ENCODE measurements at places on chromosomes 1 and 21.
A peak's percentile ranks its signal among the peaks of the same experiment; 100 is the strongest.

DNA sequence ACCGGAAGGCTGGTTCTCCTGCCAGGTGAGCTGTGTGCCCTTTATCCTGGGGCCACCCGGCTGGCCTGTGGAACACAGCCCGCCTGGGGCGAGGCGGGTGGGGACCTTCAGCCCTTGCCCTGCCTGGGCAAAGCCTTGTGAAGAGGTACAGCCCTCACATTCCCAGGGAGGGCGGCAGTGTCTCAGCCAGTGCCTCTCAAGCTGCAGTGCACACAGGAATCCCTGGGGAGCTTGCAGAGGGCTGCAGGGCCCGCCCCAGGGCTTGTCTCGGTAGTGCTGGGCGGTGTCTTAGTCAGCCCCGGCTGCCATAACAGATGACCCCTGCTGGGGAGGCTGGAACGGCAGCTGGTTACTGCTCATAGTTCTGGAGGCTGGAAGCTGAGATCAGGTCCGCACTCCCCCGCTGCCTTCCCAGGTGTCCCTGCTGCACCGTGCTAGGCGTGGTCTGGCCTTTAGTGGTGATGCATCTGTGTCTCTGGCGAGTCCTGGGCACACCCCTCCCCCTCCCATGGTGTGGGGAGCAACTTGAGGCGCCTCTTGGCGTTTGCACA lies 12.6 kb downstream of the DFFB start:
- no peak for DNase-seq

DNA sequence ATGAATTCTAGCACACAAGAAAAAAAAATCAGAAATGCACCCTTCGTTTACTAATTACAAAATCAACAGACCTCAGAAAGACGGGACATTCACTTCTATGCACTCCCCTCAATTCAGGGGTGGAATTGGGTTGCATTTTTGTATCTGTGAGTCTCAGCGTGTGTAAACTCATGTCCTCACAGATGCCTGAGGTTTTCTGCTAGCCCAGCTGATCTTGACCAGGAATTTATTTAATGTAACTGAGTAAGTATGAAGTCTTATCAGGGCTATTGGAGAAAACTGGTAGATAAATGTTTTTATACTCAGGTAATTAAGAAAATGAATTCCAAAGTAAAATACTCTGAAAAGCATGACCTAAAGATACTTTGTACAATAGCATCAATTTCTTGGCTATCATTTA lies 167.7 kb downstream of the RUNX1 start:
- no peak for DNase-seq

DNA sequence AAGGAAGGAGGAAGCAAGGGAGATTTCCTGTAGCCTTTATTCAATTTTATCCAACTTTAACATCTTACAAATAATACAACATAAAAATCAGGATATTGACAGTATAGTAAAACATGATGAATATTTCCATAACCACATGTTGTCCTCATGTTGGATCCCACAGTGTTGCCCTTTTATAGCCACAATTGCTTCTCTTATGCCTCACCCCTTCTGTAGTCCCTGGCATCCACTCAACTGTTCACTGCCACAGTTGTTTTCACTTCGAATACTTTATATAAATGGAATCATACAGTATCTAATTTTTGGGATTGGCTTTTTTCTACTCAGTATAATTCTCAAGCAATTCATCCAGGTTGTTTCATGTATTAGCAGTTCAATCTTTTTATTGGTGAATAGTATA lies 44.8 kb downstream of the SRSF11 start:
- DNase-seq, result no peak

DNA sequence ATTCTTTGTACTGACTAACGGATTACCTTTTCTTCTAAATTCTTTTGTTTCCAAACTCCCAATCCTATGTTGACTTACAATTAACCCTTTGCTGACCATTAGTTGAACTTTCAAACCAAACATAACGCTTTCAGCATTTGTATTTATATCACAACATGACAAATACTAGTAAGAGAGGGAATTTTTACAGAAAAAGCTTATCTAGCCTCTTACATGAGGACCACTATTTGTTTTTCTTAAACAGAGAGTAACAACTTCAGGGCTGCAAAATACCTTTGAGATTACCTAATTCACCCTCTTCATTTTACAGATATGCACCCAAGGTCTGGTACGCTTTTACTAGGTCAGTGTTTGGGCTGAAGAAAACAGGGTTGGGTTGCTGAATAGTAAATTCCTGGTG lies 45.0 kb upstream of the CXADR start:
- no peak for DNase-seq

- DNase-seq, result no peak
Observed at GRCh38 chr1:14567056-14567455, 31.4 kb upstream of the KAZN start.

DNA sequence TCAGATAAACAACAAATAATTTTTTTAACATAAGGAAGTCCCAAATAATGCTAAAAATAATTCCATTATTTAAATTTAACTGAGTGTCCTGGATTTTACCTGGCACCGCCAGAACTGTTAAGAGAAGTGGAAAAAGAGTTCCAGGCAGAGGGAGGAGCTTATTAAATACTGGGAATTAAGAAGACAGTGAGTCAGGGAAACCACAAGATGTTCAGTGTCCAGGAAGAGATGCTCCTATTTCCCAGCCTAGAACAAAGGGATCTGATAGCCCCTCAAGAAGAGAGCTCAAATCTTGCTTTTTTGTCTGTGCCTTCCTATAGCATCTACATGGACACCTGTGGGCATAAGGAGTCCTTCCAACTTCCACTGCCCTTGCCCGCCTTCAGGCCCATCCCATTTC lies 85.9 kb downstream of the PGM1 start:
- no peak for DNase-seq

GRCh38 chr1:58763214-58763613 lies 20.6 kb downstream of the JUN start:
- DNase-seq, result no peak

DNA sequence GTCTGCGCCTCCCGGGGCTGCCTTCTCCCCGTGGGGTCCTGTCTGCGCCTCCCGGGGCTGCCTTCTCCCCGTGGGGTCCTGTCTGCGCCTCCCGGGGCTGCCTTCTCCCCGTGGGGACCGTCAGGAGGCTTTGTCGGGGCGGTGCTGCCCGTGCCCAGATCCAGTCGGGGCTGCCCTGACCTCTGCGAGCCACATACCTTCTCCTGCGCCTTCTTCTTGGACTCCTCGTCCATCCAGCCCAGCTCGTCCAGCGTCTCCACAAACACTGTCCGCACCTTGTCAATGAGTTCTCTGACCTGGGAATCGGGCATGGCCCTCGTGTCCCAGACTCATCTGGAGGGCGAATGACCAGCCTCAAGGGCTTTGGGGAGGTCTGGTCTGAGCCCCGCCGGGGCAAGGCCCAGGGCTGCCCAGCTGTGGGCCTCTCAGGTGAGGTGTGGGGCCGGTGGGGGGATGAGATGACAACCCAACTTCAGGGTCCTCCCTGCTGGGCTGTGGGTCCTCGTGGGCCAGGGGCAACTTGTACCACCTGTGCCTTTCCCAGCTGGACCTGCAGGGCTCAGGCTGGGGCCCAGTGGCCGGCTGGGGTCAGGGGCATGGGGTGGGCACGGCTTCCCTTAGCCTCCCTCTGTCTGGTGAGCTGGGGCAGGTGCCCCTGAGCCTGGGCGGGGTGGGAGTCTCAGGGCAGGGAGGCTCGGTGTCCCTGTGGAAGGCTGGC lies 9.4 kb downstream of the PRXL2B start:
- no peak for DNase-seq

GRCh38 chr1:43994071-43994470 lies 2.7 kb downstream of the CCDC24 start:
- no peak for DNase-seq

- no peak for DNase-seq
Observed at GRCh38 chr1:64691626-64692025, 53.2 kb upstream of the RAVER2 start.

GRCh38 chr1:206442101-206442500 lies 28.2 kb upstream of the IKBKE start:
- DNase-seq, result no peak

DNA sequence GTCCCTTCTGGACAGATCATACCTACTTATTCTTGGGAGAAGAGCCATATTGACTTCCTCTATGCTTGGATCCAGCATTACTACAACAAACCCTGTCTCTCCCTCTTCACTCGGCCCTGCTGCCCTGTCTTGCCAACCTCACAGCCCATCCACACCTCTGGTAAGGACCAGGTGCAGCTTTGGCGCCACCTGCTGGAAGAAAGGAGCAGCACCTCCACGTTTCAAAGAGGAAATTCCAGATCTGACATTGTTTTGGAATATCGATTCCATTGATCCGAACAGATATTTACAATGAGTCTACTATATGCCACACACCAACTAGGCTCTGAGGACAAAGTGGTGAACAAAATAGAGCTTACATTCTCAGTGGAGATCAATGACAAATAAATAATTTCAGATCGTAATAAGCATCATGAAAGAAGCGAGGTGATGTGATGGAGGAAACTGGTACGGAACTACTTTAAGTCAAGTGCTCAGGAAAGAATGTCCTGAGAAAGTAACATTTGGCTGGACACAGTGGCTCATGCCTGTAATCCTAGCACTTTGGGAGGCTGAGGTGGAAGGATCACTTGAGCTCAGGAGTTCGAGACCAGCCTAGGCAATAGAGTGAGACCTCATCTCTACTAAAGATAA lies 18.7 kb downstream of the MFSD2A start:
- DNase-seq, result peak; percentile 55

DNA sequence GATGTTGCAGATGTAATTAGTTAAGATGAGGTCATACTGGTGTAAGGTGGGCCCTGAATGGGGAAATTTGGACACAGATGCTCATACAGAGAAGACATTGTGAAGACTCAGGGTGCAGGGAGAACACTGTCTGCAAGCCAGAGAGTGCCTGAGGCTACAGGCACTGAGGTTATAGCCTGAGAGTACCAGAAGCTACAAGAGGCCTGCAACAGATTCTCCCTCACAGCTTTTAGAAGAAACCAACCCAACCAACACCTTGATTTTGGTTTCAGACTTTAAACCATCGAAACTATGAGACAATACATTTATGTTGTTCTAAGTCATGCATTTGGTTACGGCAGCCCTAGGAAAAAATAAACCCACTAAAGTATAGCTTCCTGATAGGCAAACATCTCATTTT lies 321.7 kb upstream of the USP25 start:
- DNase-seq, result no peak

DNA sequence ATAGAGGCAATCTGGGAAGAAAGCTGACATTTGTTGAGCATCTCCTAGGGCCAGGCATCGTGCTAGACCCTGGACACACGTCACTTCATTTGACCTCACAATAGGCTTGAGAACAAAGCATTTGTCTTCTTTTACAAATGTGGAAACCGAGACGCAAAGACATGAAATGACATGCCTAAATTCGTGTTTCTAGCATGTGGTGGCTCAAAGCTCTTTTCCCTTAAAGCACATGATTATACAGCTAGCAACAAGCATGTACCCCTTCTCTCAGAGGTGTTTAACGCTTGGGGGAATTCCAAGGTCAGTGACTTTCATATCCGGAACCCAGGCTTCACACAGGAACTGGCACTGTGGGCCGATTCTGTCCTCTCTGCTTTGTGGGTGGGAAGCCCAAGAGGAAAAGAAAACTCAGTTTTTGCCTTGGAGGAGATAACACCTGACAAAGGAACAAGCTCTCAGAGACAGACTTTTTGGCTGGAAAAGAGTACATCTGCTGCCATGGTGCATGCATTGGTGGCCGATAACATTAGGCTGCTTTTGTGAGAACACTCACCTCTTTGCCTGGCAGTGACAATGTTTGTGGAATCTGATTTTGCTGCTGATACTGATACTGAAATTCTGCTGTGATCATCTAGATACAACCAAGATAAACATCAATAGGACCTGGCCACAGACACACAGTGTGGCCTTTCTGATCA lies 15.4 kb upstream of the CD2 start:
- peak; percentile 39 for DNase-seq

GRCh38 chr21:32322103-32322502 lies 23.4 kb downstream of the MRAP start:
- no peak for DNase-seq

DNA sequence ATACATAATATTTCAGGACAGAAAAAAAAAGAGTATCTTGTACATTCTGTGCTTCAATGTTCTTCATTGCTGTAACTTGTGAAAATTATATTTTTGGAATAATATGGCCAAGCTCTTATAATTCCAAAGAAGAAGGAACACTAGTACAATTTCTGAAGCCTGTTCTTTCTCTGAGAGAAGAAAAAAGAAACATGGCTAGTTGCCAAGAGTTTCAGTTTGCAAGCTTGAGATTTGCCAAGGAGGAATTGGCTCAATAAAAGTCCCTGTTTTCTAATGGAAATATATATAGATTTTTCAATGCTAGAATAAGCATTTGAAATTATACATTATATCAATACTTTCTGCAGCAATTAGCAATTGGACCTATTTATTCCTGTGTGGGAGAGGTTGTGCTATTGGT lies 285.2 kb upstream of the NEGR1 start:
- DNase-seq, result no peak

GRCh38 chr1:115680730-115681111 lies 39.0 kb downstream of the VANGL1 start:
- DNase-seq, result no peak

GRCh38 chr1:220921971-220922635 lies 42.9 kb downstream of the HLX start:
- DNase-seq, result no peak

GRCh38 chr1:18469514-18469913 lies 11.2 kb upstream of the KLHDC7A start:
- DNase-seq, result no peak

GRCh38 chr1:27136998-27137542 lies 17.9 kb downstream of the SLC9A1 start:
- peak; percentile 52 for DNase-seq

DNA sequence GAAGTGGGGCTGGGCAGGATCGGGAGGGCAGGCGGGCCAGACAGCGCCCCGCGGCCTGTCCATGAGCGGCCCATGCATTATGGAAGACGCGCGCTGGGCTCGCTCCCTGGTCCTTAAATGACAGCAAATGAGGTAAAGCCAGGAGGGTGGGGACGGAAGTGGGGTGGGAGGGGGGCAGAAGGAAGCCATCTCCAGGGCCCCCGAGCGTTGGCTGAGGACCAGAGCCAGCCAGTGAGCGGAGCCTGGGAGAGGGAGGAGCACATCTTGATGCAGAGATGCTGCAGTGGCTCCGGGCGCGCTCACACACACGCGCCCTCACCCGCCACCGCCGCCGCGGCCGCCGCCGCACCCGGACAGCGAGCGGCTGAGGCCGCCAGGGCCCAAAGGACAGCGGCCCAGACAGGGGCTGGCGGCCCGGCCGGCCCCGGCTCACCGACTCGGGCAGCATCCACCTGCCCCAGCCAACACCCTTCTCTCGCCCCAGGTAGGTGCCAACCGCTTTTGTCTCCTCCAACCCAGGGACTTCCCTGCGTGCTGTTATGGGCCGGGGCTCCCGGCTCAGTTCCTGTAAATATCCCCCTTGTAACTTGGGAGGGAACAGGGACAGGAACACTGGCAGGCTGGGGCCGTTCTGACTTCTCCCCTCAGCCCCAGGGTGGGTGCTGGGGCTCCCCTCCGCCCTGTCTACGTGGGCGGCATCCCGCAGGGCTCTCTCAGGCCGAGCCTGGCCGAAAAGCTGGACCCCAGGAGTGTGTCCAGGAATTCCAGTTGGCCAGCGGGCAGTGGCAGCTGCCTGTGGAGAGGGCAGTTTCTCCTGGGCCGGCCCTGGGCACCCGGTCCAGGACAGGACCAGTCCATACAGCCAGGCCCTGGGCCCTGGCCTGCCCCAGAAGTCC lies at the start of gene CNTN2:
Gene CNTN2 (plus strand): TSS at position 302 of the 896 bp plus-strand sequence. CDS start 9,974 bp downstream, outside the sequence.
- DNase-seq, result no peak
